ENCODE measurements at places on chromosomes 7 and 10. TPM values are rescaled to one million over a fixed set of nuclear protein-coding genes. Genes with fewer than 3 reads are reported as not detected.

ANKRD7 gene
- 0.50 TPM for polyA plus RNA-seq

CAMK1D gene
- polyA plus RNA-seq, result 10.4 TPM

SPACDR gene
- 0.76 TPM for polyA plus RNA-seq

VAX1 gene
- polyA plus RNA-seq, result not detected

SORCS3 gene
- polyA plus RNA-seq, result not detected

ATOH7 gene
- polyA plus RNA-seq, result not detected

OR2A5 gene
- polyA plus RNA-seq, result not detected

ODAD2 gene
- 1.3 TPM for polyA plus RNA-seq

KIF5B gene
- 61.0 TPM for polyA plus RNA-seq

HDAC9 gene
- 2.1 TPM for polyA plus RNA-seq

AHR gene
- 9.8 TPM for polyA plus RNA-seq

ACSM6 gene
- polyA plus RNA-seq, result not detected

NPY4R2 gene
- polyA plus RNA-seq, result 0.06 TPM

SOSTDC1 gene
- polyA plus RNA-seq, result 0.11 TPM

ADGRA1 gene
- not detected for polyA plus RNA-seq

MIOS gene
- polyA plus RNA-seq, result 26.6 TPM

PFKP gene
- 122 TPM for polyA plus RNA-seq

CNTNAP2 gene
- polyA plus RNA-seq, result not detected

TSPAN15 gene
- 0.35 TPM for polyA plus RNA-seq

TLX1 gene
- polyA plus RNA-seq, result not detected

NKX1-2 gene
- polyA plus RNA-seq, result not detected

C10orf105 gene
- 0.01 TPM for polyA plus RNA-seq

CTTNBP2 gene
- 10.7 TPM for polyA plus RNA-seq

MALRD1 gene
- 2.4 TPM for polyA plus RNA-seq

CYP2C19 gene
- polyA plus RNA-seq, result not detected

GPC2 gene
- polyA plus RNA-seq, result 2.6 TPM

SLC18A3 gene
- polyA plus RNA-seq, result not detected

KIF20B gene
- 4.5 TPM for polyA plus RNA-seq

ZFAND4 gene
- polyA plus RNA-seq, result 3.4 TPM

DLX5 gene
- not detected for polyA plus RNA-seq

CUZD1 gene
- 0.96 TPM for polyA plus RNA-seq

ZNF716 gene
- polyA plus RNA-seq, result not detected

SPDYE11 gene
- 0.06 TPM for polyA plus RNA-seq

ATRNL1 gene
- polyA plus RNA-seq, result 0.17 TPM
